ENCODE measurements at places on chromosomes 13 and 19.

DNA sequence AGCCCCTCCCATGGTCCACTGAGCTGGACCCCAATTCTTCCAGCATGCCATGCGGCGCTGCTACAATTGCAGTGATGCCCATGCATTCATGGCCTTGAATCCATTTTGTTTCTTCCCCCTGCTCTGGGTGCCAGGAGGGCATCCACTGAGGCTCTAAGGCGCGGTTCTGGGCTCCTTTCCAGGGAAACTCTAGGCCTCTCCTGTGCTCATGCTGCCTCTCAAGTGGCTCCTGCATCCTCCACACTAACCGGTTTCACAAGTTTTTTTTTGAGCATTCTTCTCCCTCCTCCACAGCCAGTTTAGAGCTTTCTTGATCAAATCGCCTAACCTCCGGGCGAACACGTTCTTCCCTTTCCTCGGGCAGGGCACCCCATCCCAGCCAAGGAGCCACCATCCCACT is 69.1 kb upstream of the FLT1 start:
- no peak for DNase-seq

GRCh38 chr19:39943586-39943985 is 9.2 kb upstream of the FCGBP start:
- no peak for DNase-seq

DNA sequence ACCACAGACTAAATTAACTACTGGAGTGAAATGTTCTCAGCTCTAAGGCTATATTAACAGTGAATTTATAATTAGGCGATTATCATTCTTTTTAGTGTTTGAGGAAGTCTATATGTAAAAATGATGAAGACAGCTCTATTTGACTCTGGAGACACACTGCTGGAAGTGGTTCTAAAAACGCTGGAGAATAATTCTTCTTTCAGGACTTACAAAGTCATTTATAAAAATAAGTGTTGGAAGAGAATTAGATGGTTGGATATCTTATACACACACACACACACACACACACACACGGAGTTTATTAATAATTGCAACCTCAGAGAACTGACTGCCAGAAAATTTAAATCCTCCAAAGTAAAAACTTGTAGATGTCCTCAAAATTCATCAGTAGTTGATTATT is 1171.3 kb downstream of the EFNB2 start:
- no peak for DNase-seq

- no peak for DNase-seq
These were observed 30.3 kb upstream of the PDCD5 start for GRCh38 chr19:32550666-32551065.

- no peak for DNase-seq
These were observed 43.5 kb downstream of the TRPM4 start for GRCh38 chr19:49201042-49201441.

DNA sequence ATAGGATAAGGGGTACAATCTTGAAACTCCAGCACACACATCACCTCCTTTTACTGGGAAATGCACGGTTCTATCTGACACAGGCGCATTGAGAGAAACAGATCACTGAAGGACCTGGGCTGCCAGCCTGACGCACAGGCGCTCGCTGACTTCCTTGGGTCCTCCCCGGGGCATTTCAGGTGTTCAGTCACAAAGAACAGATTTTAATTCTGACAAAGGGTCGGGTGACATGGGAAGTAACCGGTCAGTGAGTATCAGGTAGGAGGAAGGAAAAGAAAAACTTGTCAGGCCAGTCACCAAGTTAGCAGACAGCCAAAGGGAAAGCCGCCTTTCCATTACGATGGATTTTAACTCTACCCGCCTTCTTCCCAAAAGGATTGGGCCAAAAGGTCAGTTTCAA is 39.6 kb downstream of the INSR start:
- no peak for DNase-seq

DNA sequence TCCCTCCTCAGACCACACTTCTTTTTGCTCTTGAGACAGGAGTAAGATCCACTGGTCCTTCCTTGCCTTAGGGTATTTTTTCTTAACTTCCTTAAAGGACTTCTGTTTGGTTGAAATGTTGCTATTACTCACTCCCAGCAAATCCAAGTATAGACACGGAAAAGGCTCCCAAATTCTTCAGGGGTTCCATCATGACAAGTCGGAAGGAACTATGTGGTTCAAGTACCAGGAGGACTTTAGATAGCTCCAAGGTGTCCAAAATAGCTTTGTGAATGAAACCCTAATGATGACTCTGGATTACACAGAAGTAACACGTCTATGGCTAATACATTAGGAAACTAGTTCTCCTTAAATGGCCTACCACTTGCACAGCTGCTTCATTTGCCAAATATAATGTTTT is 238.7 kb downstream of the KCTD12 start:
- DNase-seq, result no peak

DNA sequence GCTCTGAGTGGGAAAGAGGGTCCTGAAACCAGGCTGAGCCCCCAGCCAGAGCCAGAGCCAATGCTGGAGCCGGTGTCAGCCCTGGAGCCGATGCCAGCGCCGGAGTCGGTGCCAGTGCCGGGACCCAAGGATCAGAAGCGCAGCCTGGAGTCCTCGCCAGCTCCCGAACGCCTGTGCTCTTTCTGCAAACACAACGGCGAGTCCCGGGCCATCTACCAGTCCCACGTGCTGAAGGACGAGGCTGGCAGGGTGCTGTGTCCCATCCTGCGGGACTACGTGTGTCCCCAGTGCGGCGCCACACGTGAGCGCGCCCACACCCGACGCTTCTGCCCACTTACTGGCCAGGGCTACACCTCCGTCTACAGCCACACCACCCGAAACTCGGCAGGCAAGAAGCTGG is 369 bp downstream of the NANOS3 start:
- no peak for DNase-seq

DNA sequence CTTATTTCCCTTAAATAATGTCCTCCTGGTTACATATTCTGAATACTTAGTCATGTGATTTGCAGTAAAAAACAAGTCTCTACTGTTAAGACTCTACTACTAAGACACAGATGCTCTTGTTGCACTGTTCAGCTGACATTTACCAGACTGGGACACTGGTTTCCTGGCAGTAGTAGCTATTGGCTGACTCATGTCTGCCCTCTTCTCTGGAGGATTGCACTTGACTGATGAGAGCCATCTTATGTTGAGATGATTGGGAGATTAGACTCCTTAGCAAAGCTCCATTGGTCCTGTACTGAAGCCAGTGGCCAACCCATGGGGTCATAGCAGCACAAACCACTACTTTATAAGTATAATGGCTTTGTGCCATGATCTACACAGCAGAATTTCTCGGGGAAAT is 1672.6 kb upstream of the PCDH20 start:
- peak; percentile 5 for DNase-seq

DNA sequence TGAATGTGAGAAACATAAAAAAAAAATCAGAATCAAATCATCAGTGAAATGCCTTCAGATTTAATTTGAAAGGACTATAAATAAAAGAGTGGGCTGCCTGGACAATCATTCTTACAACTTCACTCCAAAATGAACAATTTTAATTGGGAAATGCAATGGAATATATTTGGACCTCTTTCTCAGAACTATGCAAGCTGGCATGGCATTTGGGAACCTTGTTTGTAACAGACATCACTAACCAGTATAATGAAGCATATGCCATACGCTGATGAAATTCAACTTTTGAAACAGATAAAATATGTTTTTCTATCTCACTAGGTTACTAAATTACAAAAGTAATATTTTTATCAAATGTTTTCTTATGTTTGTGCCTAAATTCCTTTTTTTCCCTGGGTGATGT is 64.2 kb upstream of the FAM216B start:
- no peak for DNase-seq

DNA sequence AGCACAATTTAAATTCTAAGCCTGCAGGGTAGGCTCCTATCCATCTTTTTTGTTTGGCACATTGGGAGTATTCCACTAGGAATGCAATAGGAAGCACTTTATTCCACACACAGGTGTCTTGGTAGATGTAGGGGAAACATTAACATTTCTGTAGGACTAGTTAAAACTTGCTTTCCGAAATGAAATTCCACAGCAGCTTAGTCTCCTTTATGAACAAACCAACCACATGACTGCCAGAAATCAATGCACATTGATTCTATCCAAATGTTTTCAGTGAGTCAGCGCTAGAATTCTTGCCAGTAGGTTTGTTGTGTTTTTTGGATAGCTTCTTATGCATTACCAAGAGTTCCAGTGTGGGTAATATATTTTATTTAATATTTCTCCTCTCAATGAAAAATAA is 207.9 kb upstream of the CSNK1A1L start:
- DNase-seq, result no peak

DNA sequence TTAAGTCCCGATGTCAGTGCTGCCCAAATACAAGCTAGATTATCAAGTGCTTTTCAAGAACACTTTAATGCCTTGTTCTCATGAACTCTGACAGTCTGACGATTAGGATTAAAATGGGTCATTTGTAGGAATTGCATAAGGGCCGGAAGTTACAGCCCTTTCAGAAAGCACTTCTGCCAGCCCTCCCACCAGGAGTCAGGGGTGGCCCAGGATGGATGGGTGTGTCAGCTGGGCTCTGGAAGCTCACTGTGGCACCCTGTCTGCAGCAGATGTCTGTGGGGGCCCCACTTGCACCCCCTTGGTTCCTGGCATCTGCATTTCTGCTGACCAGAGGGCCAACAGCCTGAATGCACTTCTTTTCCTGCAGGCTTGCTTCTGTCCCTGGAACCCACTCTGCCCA is 712.7 kb downstream of the UQCRFS1 start:
- no peak for DNase-seq

GRCh38 chr13:113656831-113657671 is 947 bp downstream of the ATP4B start:
- DNase-seq, result no peak

DNA sequence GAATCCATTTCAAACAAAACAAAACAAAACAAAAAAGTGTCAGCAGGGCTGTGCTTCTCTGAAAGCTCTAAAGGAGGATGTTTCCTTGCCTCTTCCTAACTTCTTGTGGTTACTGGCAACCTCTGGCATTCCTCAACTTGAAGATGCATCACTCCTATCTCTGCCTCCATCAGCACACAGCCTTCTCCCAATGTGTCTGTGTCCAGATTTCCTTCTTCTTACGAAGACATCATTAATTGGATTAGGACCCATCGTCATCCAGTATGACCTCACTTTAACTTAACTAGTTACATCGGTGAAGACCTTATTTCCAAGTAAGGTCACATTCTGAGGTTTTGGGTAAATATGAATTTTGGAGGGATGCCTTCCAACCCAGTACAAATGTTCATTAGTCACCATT is 33.8 kb upstream of the GTF2F2 start:
- DNase-seq, result no peak

DNA sequence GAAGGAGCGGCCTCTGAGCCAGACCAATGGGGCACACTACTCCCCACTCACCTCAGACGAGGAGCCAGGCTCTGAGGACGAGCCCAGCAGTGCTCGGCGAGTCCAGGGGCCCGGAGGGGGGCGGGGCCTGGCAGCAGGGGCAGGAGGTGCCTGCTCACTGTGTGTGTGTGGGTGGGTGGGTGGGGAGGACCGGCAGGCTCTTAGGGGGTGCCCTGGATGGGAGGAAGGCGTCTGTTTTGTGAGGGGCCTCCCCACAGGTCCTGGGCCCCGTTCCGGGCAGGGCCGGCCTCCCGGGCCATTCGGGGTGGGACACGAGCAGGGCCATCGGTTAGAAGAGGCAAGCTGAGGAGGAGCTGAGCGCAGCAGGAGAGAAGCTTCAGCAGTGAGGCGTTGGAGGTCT is 12.7 kb downstream of the PLEKHJ1 start:
- DNase-seq, result no peak

DNA sequence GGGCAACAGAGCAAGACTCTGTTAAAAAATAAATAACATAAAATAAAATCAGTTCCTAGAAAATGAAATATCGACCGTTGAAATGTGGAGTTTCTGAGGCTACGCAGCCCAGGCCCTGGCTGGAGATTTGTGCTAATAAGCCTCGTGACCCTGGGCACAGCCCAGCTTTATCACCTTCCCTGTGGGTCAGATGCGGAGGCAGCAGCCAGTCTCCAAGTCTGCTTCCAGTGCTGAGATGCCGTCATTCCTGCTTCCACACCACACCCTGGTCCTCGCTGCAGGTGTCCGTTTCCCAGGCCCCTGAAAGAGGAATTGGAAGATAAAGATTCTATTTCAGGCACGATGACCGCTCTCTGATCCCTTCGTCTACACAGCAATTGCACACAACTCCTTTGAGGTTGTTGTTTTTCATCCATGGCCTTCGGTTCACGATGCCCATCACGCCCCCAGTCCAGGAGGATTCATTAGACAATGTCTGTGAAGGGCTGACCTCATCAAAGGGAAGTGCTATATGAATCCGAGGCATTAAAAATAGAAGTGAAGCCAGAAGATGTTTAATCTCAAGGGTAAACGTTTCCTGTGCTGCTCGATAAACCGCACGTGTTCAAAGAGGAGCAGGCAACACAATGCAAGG is 48.3 kb upstream of the ATP11A start:
- no peak for DNase-seq

DNA sequence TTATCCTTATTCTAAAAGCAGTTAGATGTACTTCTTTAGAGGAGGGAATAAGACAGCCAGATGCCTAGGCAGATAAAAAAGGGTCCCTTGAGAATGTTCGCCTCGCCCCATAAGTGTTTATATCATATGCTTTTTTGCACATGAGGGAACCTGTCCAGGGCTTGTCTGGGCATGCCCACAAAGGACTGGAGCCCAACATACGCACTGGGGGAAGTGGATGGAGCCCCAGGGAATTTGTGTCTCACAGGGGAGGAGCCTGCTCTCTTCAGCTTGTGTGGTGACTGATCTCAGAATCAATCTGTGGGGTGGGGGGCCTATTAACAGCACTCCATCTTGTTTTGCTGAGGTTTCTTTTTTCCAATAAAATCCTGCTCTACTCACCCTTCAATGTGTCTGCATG is 22.6 kb downstream of the MED4 start:
- DNase-seq, result no peak

GRCh38 chr13:23695711-23696464 is 125.7 kb downstream of the TNFRSF19 start:
- DNase-seq, result no peak

DNA sequence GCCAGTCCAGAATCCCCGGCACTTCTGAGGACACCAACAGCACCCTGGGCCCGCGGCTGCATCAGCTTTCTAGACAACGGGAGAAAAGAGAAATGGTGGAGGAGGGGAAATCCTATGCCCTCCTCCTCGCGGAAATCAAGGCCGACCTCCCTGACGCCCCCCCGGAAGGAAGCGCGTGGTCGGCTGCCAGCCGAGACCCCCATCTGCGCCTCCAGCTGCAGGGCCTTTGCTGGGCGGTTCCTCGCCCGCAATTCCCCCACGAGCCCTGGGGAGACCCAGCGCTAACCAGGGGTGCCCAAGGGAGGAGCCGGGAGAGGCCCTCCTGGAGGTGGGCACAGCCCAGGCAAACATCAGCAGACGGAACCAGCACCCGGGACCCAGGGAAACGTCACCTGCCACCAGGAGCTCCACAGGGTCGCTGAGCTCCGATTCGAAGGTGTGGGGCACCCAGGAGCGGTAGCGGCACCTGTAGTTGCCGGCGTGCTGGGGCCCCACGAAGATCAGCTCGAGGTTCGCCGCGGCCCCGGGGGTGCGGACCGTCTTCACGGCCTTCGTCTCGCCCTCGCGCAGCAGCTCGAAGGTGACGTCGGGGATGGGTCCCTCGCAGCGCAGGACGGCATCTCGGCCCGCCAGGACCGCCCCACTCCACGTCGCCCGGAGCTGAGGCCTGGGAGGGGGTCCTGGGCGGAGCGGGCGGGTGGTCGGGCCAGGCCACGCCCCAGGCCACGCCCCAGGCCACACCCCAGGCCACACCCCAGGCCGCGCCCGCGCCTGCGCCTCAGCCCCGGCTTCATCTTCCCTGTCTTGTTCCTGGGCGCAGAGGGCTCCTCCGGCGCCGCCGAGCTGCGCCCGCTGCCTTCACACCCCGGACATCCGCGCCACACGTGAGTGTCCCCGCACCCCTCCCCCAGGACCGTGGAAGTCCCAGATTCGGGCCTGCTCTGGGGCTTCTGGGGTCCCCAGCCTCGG is 6.0 kb downstream of the A1BG start:
- peak; percentile 58 for DNase-seq

GRCh38 chr13:96991072-96991471 is 3.2 kb downstream of the OXGR1 start:
- no peak for DNase-seq

Data from RKO (cell line).